Smooth muscle cell of the pulmonary artery (primary cell): ENCODE measurements at places on chromosomes 5 and 9. TPM values are rescaled to one million over a fixed set of nuclear protein-coding genes. Genes with fewer than 3 reads are reported as not detected.

Gene WWC1
- 0.99 and 5.0 TPM in 2 replicates for total RNA-seq

Gene CAAP1
- 16.9 and 17.4 TPM in 2 replicates for total RNA-seq

Gene SLC34A1
- not detected in 2 replicates for total RNA-seq

Gene PCDHB16
- 0.50 and 0.59 TPM in 2 replicates for total RNA-seq

Gene MAMDC2
- total RNA-seq, result 4.7 and 8.6 TPM in 2 replicates

Gene NMUR2
- total RNA-seq, result not detected in 2 replicates

Gene MLANA
- total RNA-seq, result not detected in 2 replicates

Gene SPATA31E1
- total RNA-seq, result not detected in 2 replicates

Gene PDGFRB
- 195 and 656 TPM in 2 replicates for total RNA-seq

Gene IL5
- total RNA-seq, result not detected in 2 replicates

Gene PCDHGA4
- 11.6 and 16.9 TPM in 2 replicates for total RNA-seq

Gene B4GALT7
- total RNA-seq, result 56.6 and 79.8 TPM in 2 replicates

Gene CYSRT1
- total RNA-seq, result 0.33 and 0.66 TPM in 2 replicates

Gene PCAT7
- not detected in 2 replicates for total RNA-seq

Gene KCNT1
- not detected in 2 replicates for total RNA-seq

Gene NSUN2
- 48.1 and 64.0 TPM in 2 replicates for total RNA-seq

Gene GOLM1
- total RNA-seq, result 43.6 and 66.2 TPM in 2 replicates

Gene HAPLN1
- total RNA-seq, result 31.9 and 144 TPM in 2 replicates

Gene PCDHGA1
- total RNA-seq, result 1.2 and 1.4 TPM in 2 replicates

Gene PFN3
- not detected in 2 replicates for total RNA-seq

Gene GTF2H2
- total RNA-seq, result 5.7 and 11.4 TPM in 2 replicates

Gene LEAP2
- 0.26 and 0.30 TPM in 2 replicates for total RNA-seq

Gene LCP2
- not detected in 2 replicates for total RNA-seq

Gene FOXD4L5
- 0.03 and 0.07 TPM in 2 replicates for total RNA-seq

Gene TTC16
- total RNA-seq, result 0.07 TPM in 1 of 2 replicates, not detected in the other

Gene SLC6A7
- 0.20 TPM in 1 of 2 replicates, not detected in the other for total RNA-seq

Gene AFAP1L1
- total RNA-seq, result 5.5 and 14.9 TPM in 2 replicates

Gene PCDHA1
- total RNA-seq, result 0.20 TPM in 1 of 2 replicates, not detected in the other

Gene PPP2R2B
- total RNA-seq, result 0.66 and 1.0 TPM in 2 replicates

Gene KCNMB1
- total RNA-seq, result 0.07 and 0.39 TPM in 2 replicates

Gene EIF4E1B
- total RNA-seq, result not detected in 2 replicates

Gene FCN2
- not detected in 2 replicates for total RNA-seq

Gene STC2
- total RNA-seq, result 159 and 421 TPM in 2 replicates

Gene ADRB2
- 0.59 and 1.2 TPM in 2 replicates for total RNA-seq

Gene GRXCR2
- total RNA-seq, result not detected in 2 replicates

Gene TAF1L
- under 0.01 TPM in 1 of 2 replicates, not detected in the other for total RNA-seq

Gene OLFM1
- 0.76 and 2.3 TPM in 2 replicates for total RNA-seq

Gene MSMP
- total RNA-seq, result 0.43 TPM in 1 of 2 replicates, not detected in the other

Gene IFNK
- not detected in 2 replicates for total RNA-seq
